ENCODE measurements at places on chromosomes 5 and 9.
A peak's percentile ranks its signal among the peaks of the same experiment; 100 is the strongest.

DNA sequence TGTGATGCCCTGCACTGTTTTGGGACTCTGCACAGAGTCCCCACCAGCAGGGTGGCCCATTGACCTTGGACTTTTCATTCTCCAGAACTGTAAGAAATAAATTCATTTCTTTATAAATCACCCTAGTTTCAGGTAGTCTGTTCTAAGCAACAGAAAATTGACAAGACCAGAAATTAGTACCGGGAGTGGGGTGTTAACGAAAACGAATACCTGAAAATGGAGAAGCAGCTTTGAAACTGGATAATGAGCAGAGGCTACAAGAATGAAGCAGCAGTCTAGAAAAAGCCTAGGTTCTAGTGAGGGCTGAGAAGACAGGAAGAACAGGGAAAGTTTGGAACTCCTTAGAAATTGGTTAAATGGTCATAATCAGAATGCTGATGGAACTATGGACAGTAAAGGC lies 2.1 kb upstream of the MCC start:
- DNase-seq: no peak

DNA sequence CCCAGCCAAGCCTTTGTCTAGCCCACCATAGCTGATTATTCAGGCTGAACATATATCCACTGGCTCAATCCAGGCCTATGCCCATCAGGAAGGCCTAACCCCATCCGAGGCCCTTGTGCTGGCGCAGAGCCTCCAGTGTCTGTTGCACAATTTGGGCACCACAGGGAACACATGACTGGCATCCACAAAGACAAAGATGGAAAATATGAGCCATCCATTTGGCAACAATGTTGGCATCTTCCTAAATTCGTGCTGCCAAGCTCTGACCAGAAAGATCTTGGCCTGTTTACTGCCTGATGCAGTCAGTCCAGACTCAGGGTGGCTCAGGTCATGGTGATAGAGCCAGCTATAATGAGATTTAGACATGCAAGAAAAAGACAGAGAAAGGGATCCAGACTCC lies 233.8 kb downstream of the PIK3R1 start:
- no peak for DNase-seq

GRCh38 chr5:179818746-179819295 lies 1.9 kb upstream of the SQSTM1 start:
- DNase-seq: peak; percentile 92

- no peak for DNase-seq
Observed at GRCh38 chr5:129938077-129938476, 33.8 kb downstream of the CHSY3 start.

DNA sequence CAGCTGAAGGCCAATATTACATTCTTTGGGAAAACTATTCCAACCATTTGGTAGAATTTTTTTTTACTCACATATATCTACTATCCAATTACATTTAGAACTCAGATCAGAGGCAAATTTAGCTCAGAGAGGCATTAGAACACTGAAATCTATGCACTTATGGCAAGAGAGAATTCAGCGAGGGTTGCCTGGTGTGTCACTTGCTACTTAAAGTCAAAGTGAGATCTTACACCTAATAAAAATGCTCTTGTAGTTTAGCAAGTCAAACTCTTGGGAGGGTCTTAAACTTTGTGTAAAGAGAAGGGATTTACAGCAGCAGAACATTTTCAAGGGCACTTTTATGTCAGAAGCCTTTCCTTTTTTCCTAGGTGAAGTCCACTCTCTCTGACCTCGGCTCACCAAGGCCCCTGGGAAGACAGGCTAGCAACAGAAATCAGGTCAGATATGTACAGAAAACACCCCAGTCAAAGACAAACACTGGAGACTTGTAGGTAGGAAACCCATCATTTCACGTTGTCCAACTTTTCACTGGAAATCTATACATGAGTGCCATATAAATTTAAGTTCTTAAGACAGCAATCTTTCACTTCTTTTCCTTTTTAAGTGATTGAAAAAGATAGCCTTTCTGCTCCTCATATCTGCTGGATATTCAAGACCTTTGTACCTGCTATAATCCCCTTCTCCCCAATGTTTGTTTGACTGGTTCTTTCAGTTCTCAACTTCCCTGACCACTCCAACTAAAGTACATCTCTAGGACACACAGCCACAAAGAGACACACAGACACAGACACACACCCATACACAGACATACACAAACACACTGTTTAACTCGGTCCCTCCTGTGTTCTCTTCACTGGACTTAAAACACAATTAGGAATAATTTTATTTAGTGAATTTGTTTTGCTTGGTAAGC lies 635.8 kb downstream of the PDE4D start:
- DNase-seq: no peak

DNA sequence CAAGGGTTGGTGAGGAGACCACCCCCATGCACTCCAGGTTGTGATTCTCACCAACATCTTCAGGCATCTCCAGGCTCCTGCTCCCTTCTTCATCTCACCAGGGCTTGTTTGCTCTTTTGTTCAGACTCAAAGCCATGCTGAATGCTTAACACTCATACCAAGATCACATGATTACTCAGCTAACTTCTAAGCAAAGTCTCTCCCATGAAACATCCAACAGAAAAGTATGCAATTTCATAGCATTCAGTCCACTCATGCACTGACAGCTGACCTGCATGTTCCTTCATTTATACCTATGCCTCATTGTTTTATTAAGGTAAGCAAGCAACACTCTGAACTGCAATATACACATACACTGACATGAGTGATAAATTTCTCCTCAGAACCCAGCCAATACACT lies 69.0 kb downstream of the SHC3 start:
- no peak for DNase-seq
